Purkinje cell (primary cell): ENCODE measurements at places on chromosomes 7 and 10. TPM values are rescaled to one million over a fixed set of nuclear protein-coding genes. Genes with fewer than 3 reads are reported as not detected.

CPXM2 gene
- polyA plus RNA-seq = 0.48 TPM in 1 of 2 replicates, not detected in the other

DOCK4 gene
- 6.0 and 8.9 TPM in 2 replicates for polyA plus RNA-seq

TMEM176B gene
- polyA plus RNA-seq = 2.5 TPM in 1 of 2 replicates, not detected in the other

ZPBP gene
- polyA plus RNA-seq = not detected in 2 replicates

GPRIN2 gene
- polyA plus RNA-seq = not detected in 2 replicates

GJD4 gene
- not detected in 2 replicates for polyA plus RNA-seq

TYW1B gene
- 2.0 and 2.5 TPM in 2 replicates for polyA plus RNA-seq

VAX1 gene
- 0.51 TPM in 1 of 2 replicates, not detected in the other for polyA plus RNA-seq

CDNF gene
- polyA plus RNA-seq = 0.27 TPM in 1 of 2 replicates, not detected in the other

PRSS37 gene
- polyA plus RNA-seq = 0.39 and 1.6 TPM in 2 replicates

RASSF4 gene
- 33.0 and 33.3 TPM in 2 replicates for polyA plus RNA-seq
